Gastroesophageal sphincter (tissue), 4 donors: ENCODE measurements at places on chromosomes 11 and 22. TPM values are rescaled to one million over a fixed set of nuclear protein-coding genes. Genes with fewer than 3 reads are reported as not detected.

NTM gene
- total RNA-seq = 3.6 TPM

DNA sequence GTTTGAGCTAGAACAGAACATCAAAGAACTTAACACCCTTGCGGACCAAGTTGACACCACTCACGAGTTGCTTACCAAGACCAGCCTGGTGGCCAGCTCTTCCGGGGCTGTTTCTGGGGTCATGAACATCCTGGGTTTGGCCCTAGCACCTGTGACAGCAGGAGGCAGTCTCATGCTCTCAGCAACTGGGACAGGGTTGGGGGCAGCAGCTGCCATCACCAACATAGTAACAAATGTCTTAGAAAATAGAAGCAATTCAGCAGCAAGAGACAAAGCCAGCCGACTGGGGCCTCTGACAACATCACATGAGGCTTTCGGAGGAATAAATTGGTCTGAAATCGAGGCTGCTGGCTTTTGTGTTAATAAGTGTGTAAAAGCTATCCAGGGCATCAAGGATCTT lies 8.7 kb downstream of the APOL5 start:
- ATAC-seq = no peak

DNA sequence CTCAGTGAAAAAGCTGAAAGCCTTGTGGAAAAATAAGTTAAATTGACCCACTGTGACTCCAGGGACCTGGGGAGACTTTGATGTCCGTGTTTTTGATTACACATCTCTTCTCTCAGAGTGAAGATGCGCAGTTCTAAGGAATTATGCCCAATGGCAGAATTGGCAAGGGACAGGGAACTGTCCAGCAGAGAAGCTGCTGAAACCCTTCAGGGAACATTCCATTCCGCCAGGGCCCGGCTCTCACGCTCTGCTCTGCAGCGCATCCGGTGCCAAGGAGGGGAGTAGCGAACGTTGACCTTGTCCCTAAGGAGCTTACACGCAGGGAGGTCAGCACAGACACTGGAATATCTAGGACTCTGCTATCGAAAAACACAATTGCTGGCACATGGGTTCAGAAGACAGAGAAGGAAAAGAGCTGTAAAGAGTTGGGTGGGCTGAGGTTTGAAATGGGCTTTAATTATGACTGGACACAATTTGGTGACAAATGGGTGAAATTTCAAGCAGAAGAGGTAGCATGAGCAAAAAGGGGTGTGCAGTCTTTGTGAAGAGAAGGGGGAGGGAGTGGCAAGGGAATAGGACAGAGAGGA lies 64.5 kb upstream of the B3GAT1 start:
- ATAC-seq = no peak

DNA sequence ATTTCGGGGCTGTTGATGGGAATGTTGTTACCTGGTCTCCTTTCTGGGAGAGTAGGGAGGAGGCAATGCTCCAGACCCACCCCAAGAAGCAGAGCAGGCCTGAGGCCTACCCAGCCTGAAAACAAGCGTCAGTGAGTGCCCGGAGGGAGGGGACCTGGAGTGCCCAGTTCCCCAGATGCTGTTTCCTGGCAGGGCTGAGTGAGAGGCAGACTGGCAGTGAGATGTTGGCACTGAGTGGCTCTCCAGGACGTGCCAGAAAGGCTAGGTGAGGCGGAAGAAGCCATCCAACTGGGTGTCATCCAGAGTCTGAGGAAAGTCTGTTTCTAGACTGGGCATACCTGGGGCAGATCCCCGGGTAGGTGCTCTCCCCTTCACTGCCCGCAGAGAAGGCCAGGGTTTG lies 1.3 kb downstream of the POU2F3 start:
- ATAC-seq = no peak

DNA sequence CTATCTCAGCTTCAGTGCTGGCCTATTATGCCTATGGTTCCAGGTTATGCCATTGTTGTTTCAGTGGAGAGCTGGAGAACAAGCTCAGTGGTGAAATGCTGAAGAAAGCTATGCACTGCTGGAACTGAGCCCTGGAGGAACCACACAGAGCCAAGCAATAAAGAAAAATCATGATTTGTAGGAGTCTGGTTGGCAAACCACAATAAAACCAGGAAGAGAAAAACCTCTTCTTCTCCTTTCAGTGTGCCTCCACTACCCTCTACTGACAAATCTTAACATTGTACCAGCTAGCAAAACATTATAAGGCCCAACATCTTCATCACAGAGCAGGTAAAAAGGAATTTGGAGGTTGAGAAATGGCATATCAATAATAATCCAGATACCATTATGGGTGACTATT lies 5.3 kb downstream of the OR51F2 start:
- ATAC-seq = peak; percentile 51

NAV2 gene
- total RNA-seq = 19.5 TPM

- ATAC-seq = no peak
Measured at GRCh38 chr22:22168190-22168940, 76.2 kb upstream of the VPREB1 start.

GRCh38 chr11:30159546-30159945 lies 71.3 kb upstream of the FSHB start:
- no peak for ATAC-seq

DNA sequence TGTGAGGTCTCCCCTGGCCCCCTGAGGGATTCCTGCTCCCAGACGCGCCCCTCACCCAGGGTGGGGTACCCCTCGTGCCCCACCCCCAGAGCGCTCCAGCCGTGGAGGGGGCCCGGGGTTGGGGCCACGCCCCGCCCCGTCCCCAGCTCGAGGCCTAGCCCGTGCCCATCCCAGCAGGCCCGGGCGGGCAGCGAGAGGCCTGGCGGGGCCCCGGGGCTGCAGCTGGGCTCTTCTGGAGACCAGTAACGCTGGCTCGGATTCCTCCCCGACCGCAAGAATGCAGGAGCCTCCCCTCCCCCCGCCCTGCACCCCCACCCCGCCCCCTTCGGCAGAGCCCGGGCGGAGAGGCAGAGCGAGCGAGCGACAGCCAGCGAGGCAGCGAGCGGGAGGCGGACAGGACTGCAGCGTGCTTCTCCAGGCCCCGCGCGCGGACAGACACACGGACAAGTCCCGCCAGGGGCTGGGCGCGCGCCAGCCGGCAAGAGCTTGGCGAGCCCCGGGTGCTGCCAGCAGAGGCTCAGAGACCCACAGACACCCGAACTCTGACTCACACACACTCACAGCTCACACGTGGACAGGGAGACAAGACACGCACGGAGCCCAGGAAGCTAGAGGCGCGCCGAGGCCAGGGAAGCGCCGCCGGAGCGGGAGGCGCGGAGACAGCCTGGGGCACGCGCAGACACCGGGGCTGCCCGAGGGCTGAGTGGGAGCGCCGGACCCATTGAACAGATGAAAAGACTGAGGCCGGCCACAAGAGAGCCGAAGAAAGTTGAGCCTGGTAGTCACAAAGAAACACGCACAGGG lies 15.2 kb downstream of the BCL9L start:
- peak; percentile 50 for ATAC-seq

DNA sequence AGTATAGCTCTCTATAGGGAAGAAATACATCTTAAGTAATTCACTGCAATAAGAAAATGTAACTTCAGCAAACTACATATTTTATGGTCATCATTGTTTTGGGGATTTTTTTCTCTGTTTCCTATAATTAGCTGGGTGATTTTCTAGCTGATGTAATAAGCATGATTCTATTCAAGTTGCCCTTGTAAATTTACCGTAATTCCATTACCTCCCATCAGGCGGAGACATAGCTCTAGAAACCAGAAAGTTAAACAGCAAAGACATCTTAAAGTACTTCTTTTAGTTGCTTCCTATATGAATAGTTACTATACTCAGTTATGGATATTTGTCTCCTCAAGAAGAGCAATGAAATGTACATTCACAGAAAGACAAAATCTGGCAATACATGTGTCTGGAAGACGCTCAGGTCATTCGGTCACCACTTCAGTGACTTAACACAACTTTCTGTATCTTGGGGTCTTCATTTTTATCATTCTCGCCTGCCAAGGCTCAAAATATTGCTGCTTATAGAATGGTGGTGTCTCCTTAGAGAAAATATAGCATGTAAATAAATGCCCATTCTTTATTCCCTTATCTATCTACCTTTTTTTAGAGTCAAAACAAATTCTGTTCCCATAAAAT lies 239.9 kb upstream of the ZC3H12C start:
- no peak for ATAC-seq

- no peak for ATAC-seq
Measured at GRCh38 chr11:24134879-24135589, 361.8 kb upstream of the LUZP2 start.

GRCh38 chr11:2681408-2682145 lies 18.2 kb downstream of the KCNQ1OT1 start:
- ATAC-seq = no peak

DNA sequence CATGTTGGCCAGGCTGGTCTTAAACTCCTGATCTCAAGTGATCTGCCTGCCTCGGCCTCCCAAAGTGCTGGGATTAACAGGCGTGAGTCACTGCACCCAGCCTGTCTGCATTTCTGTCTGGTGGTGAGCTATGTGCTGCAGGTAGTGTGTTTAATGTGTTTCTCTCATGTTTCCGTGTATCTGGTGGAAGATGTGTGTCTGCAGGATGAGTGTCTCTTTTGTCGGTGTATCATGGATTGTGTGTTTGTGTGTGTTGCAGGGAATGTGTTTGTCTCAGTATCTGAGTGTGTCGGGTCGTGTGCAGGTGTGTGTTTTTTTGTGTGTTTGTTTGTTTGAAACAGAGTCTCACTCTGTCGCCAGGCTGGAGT lies 16.1 kb downstream of the SCARF2 start:
- ATAC-seq = no peak

DNA sequence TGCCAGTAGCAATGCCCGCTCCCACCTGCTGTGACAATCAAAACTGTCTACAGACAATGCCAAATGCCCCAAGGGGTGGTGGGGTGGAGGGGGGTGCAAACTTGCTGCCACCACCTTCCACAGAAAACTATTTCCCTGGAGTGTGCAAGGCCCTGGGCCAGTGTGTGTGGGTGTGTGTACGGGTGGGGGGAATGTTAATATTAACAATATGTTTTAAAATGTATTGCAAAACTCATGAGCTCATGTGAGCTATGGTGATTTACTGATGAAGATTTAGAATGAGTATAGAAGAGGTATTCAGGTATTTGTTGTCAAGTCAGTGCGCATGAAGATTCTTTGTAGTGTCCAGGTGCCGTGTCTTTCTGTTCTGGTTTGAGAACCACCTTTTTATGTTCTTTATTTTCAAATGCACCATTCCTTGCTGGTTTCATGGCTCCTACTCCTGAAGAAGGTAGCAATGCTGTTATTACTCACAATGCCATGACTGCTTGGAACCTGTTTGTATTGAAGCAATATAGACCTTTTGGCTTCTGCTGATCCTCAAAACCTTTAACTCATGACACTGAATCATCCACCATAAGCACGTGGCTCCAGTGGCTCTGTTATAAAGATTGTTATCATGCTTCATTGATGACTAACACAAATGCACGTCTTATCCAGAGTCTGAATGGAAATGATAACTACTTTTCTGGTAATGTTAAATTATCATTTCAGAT lies 29.9 kb upstream of the AQP11 start:
- ATAC-seq = no peak

LMO2 gene
- 7.0 TPM for total RNA-seq

GRCh38 chr22:49598338-49598737 lies 229.3 kb downstream of the BRD1 start:
- ATAC-seq = no peak

TRIM51 gene
- not detected for total RNA-seq

NOX4 gene
- 23.7 TPM for total RNA-seq

OR6A2 gene
- total RNA-seq = 0.13 TPM

DNA sequence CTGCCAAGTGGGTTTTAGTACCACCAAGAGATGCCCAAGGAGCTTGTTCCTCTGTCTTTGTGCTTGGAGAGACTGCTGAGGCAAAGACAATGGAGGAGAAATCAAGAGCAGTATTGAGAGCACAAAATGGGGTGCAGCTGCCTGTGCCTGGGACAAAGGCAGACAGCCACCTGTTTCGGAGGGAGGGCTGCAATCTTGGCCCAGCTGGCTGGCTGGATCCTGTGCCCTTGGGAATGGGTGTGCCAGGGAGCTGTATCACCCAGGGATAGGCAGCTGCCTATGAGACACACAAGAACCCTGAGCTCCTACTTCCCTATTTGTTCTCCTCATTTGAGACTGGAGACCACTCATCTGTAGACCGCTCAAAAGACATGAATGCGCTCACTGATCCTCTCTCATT lies 23.3 kb upstream of the CHRM4 start:
- no peak for ATAC-seq

DNA sequence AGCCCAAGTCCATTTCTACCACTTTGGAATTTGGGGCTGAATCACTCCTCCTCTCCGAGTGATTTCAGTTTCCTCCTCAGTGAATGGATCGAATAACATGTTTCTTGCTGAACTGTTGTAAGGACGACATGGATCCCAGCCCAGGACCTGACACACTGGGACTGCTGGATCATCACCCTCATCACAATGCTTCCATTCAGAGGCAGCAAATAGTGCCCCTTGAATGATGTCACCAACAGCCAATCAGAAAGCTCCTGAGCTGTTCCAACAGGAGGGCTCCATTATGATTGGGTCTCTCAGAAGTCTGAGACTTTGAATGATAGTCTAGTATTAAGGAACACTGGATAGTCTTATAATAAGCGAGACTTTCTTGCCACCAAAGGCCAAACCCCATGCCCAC lies 158.9 kb downstream of the MYO18B start:
- no peak for ATAC-seq

HORMAD2 gene
- total RNA-seq = not detected

- no peak for ATAC-seq
Measured at GRCh38 chr11:77374108-77374507, 72.6 kb upstream of the GDPD4 start.

DNA sequence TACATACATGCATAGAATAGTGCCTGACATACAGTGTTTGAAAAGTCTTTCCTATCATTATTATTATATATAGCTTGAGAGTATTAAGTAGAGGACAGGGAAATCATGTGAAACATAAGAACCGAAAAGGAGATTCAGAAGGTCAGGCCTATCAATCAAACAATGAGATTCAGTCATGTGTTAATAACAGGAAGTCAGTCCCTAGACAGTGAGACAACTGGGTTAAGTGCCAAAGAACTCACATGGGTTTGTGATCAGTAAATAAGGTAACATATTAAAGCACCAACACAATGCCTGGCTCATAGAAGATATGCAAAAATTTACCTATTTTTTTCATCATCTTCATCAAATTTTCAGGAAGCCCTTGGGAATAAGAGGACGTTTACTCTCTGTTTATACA lies 174.3 kb upstream of the FAT3 start:
- no peak for ATAC-seq

DNA sequence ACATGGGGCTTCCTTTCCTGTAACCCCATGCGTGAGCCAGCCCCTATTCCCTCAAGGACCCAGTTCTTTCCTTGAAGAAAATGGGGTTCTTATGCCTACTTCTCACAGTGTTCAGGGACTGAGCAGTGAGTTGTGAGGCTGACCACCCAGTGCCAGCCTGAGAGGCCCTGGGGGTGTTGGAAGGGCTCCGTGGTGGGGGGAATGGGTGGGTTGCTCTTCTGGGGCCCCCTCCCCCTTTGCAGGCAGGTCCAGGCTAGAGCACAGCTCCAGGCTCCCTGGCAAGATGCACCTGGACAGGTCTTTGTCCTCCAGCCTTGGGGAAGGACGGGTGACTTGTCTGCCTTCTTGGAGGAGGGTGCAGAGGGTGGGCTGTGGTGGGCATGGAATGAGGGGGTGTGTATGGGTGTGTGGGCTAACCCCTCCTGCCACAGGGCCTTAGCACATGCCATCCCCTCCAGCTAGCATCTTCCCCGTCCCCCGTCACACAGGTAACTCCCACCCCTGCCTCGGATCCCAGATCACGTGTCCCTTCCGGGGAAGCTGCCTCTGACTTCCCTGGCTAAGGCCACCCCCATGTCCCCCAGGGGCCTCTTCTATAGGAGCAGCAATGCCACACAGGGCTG lies 64.6 kb downstream of the MYEOV start:
- no peak for ATAC-seq
